Activated naive CD8-positive, alpha-beta T cell treated with anti-CD3 and anti-CD28 coated beads, Interleukin-2, amount 10 ng/mL, durations not matched to agents 7 days and 5 days (primary cell): ENCODE measurements at places on chromosomes 1 and 21. TPM values are rescaled to one million over a fixed set of nuclear protein-coding genes. Genes with fewer than 3 reads are reported as not detected.

The FAM163A gene
- not detected for total RNA-seq

The C1orf56 gene
- total RNA-seq = 1.9 TPM

The TMEM240 gene
- 1.2 TPM for total RNA-seq

The NKAIN1 gene
- total RNA-seq = 0.57 TPM

The PRR9 gene
- total RNA-seq = not detected

The SPRR1B gene
- not detected for total RNA-seq

The DNAH14 gene
- total RNA-seq = not detected

The GBP2 gene
- 170 TPM for total RNA-seq

The GPX7 gene
- 13.9 TPM for total RNA-seq

The COL11A1 gene
- not detected for total RNA-seq

The PRAMEF25 gene
- not detected for total RNA-seq

The DSCAM gene
- total RNA-seq = not detected

The LCE1B gene
- not detected for total RNA-seq
